ENCODE measurements at places on chromosomes 7 and 10.

DNA sequence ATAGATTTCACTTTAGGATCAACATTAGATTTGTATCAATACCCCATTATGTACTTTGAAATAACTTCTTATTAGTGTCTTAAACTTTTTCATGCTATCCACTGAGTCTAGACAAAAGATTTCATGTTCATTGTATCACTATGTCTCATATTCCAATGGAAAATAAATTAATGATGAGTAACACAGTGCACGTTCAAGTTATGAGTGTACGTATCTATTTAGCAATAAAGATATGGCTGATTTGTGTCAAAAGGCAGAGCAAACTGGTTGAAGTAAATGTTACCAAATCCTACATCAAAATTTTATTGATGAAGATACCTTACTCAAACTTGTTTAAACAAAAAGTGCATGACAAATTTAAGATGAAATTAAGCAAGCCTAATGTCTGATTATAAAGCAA lies 102.4 kb downstream of the SEMA3E start:
- no peak for DNase-seq

DNA sequence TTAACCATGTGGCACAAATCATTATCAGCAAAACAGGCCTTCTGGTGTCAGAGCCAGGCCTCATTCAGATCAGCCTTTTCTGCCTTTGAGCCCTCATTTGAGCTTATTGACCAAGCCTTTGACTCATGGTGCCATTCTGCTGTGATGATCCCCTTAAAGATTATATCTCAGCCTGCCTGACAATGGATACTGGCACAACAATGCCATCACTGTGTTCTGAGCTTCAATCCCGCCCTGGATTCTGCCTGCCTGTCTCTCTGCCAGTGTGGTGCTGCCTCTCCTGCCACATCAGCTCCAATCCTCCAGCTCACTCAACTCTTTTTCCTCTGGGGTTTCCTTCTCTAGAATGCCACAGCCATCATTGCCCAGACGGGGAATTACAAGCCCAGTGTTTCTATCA lies 52.6 kb downstream of the SRI start:
- DNase-seq, result no peak

DNA sequence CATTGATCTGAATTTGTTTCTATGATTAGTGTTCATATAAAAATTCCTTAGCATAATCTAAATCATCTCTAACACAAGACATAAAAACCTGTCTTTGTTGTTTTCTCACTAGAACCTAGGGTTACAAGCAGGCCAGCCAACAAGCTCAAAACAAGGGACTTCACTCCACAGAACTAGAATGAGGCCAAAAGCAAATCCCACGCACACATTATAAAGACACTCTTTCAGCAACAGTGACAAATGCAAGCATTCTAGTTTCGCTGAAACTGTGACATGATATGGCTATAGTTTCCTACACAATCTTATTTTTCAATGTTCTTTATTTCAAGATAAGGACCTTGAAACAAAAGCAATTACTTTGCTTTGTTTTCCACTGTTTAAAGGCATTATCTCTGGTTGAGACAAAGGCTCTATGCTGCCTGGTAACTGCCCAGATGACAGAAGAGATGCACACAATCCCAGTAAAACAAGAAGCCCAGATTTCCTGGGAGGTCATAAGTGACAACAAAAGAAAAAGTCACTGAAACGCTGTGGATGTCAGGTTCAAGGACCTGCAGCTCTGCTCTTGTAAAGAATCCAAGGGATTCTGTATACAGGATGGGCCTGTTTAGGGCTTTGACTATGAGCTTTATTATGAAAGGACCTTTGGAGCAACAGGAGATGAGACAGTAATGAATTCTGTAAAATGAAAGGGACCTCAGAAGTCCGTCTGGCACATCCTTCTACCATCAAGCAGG lies 105.3 kb downstream of the SORCS1 start:
- no peak for DNase-seq

DNA sequence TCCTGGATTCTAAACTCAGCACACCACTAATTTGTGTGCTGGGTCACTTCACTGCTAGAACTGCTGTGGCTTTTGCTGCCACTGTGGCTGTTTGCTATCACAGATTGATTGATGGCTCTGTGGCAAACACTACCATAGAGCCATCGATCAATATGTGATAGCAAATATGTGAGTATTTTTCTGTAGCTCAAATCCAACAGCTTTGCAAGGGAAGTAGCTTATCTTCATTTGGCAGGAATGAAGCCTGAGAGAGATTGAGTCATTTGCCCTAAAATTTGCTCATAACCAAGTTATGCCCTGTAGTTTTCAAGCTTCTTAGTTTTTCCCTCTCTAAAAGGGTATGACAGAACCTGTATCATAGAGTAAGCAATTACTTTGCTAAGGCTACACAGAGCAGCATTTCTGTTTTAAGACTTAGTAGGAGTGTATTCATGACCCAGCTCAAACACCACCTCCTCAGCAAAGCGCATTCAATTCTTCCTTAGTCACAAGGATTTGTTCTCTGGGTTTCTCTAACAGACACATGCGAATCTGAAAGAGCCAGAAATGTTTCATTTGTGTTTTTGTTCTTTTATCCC lies 43.1 kb downstream of the MINPP1 start:
- DNase-seq, result no peak

- DNase-seq, result no peak
Observed at GRCh38 chr7:125592331-125592730, 662.7 kb upstream of the POT1 start.

DNA sequence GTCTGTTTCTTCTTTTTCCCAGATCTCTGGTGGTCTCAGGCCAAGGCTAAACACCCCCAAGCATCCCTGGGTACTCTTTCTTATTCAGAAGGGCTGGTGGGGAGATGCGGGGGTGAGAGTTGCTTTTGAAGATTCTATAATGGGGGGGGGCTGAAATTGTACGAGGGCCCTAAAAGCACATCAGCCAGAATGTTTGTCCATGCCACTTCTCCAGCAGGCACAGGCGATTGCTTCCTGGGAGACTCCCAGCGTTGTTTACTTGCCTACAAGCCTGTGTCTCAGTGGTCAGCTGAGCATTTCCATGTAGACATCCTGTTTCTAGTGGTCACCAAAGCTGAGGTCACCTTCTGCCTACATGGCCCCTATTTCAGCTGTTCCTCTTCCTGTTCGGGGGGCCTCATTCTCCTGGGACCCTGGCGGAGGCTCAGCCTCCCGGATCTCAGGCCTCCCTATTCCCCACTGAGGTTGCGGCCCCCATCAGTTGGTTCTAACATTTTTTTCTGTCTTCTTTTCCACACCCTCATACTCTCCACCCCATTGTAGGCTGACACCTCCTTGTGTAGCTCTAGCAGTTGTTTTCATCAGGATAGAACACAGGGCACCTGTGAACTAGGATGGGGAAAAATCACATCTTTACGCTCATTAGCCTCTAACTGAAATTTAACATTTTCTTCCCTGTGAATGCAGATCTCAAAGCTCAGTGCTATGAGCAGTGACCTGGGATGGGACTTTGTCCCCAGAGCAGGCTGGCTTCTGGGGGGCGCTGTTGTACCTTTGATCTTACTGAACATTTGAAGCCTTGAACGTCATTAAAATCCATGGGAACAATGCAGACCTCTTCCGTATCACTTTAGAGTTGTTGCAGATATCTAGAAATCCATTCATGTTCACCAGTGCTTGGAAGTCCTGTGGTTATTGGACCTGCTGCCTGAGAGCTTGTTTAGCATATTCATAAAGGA lies 286.5 kb downstream of the GLRX3 start:
- no peak for DNase-seq

GRCh38 chr10:109992485-109992884 lies 15.3 kb upstream of the ADD3 start:
- no peak for DNase-seq
